ENCODE measurements at places on chromosomes 11 and 22. TPM values are rescaled to one million over a fixed set of nuclear protein-coding genes. Genes with fewer than 3 reads are reported as not detected.

DNA sequence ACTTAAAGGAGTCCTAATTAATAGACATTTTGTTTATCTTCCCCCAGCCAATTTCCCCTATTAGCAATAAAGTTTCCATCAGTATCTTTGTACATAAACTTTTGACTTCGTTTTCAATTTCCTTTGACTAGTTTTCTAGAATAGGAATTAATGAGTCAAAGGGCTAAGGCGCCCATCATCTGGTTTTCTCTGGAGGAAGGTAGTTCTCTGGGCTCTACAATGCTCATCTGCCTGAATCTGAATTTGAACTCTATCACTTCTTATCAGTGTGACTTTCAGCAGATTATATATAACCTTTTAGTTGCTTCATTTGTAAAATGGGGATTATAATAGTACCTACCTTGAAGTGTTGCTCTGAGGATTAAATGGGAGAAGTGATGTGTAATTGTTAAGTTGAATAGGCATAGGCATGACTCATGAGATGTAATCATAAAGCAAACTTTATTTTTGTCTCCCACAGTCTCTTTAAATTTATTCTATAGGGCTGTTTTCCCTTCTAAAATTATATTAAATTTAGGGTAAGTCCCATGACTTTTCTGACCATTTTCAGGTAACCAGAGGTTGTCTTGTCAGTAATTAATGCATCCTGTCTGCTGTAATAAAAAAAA, 5.8 kb upstream of the TUB start:
- DNase-seq = no peak

DNA sequence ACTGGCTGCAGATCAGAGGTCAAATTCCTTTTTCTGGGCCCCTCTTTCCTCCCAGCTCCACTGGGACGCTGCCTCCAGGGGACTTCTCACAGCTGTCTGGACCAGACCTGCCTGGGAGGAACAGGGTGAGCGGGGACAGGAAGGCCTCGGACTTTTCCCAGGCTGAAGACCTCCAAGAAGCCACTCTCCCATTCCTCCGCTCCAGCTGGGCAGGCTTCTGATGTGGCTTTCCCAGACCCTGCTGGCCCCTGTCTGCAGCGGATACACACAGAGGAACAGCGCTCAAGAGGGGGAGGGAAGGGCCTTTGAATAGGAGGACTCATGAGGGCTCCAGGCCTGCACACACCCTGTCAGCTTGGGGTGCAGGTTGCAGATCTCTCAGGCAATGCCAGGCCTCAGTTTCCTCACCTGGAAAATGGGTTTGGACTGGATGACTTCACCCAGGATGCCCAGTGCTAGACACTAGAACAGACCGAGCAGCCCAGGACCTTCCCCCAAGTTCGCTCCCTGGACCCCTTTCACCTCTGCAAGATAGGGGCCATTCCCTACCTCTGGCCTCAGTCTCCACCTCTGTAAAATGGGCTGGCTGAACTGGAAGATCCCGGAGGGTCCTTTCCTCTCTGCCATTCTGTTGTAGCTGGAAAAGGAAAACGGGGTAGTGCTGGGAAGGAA, 36.6 kb downstream of the MB start:
- no peak for DNase-seq

- no peak for DNase-seq
Observed at GRCh38 chr11:106061249-106061784, 15.8 kb downstream of the KBTBD3 start.

The SMIM35 gene
- total RNA-seq = 0.11 TPM

DNA sequence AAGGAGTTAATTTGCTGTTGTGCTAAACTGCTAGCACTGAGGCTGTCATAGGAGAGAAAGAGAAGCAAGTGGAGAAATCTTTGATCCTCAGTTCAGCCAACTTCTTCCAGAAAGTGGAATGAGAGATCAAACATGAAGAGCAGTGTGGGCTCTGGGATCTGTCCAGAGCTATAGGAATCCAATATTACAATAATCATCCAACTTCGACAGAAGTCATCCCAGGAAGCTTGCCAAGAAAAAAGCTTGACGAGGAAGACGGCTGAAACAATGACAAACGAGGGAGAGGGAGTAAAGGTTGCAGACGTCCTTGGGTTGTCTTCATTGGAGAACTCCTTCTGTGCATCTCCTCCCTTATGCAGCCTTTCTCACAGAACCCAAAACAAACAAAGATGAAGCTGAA, 496.2 kb downstream of the INSC start:
- DNase-seq = no peak

The MUC5B gene
- not detected for total RNA-seq

DNA sequence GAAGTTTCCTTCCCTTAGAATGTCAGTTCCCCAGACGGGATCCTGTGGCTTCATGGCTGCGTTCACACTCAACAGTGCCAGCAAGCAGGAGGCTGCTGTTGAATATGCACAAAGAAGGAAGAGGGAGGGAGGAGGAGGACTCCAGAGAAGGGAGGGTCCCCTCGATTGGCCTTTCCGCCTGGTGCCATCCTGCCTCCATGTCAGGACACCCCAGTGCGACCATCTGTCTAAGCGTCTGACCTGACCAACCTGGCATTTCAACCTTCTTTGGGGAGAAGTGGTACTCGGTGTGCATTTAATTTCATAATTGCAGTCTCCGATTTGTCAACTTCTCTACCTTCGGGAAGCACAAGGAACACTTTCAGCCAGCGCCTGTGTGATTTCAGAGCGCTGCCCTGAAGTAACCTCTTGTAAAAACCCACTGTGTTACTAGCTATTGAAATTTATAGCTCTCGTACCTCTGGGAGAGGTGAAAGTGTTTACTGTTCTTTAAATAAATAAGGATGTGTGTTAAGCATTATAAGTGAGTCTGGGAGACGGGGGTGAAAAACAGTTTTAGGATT, 1491.9 kb downstream of the TBC1D22A start:
- DNase-seq = no peak

- no peak for DNase-seq
Observed at GRCh38 chr11:109338131-109338530, 83.9 kb upstream of the C11orf87 start.

All from CD8-positive, alpha-beta T cell (primary cell).